ENCODE measurements at places on chromosomes 6 and 20.

GRCh38 chr6:1015825-1016224, 296.1 kb upstream of the FOXQ1 start:
- no peak for DNase-seq

GRCh38 chr6:107743311-107743710, 80.8 kb downstream of the SCML4 start:
- DNase-seq = no peak

DNA sequence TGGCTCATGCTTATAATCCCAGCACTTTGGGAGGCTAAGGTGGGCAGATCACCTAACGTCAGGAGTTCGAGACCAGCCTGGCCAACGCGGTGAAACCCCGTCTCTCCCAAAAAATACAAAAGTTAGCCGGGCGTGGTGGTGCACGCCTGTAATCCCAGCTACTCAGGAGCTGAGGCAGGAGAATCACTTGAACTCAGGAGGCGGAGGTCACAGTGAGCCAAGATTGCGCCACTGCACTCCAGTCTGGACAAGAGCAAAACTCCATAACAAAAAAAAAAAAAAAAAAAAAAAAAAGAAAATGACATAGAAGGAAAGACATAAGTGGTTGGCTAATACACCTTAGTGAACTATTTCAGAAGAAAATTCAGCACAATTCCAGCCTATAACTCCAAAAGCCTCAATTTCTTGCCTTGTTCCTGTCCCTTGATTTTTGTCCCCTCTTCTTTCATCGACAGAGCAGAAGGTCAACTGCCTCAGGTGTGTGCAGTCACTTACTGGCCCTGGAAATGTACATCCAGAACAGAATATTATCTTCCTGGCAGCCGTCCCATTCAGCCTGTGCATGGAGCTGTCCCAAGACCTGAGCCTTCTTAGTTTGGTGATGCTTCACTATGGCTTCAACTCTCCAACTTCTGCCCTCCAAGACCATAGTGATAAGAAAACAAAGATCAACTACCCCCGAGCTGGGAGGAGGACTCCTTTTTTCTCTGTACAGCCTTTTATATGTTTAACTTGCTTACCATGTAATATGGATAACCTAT, 117.6 kb downstream of the LY86 start:
- no peak for DNase-seq

DNA sequence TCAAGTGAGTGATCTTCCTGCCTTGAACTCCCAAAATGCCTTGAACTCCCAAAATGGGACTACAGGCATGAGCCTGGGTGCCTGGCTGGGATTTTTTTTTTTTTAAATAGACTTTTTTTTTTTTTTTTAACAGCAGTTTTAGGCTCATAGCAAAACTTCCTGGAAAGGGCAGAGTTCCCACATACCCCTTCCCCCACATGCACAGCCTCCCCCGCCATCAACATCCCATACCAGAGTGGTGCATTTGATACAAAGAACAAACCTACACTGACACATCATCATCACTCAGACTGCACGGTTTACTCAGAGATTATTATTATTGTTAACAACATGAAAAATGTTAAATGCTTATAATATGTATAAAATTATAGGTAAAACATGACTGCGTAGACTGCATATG, 26.0 kb downstream of the UQCC1 start:
- no peak for DNase-seq

GRCh38 chr20:24721891-24722568, 227.0 kb upstream of the CST7 start:
- DNase-seq = no peak

DNA sequence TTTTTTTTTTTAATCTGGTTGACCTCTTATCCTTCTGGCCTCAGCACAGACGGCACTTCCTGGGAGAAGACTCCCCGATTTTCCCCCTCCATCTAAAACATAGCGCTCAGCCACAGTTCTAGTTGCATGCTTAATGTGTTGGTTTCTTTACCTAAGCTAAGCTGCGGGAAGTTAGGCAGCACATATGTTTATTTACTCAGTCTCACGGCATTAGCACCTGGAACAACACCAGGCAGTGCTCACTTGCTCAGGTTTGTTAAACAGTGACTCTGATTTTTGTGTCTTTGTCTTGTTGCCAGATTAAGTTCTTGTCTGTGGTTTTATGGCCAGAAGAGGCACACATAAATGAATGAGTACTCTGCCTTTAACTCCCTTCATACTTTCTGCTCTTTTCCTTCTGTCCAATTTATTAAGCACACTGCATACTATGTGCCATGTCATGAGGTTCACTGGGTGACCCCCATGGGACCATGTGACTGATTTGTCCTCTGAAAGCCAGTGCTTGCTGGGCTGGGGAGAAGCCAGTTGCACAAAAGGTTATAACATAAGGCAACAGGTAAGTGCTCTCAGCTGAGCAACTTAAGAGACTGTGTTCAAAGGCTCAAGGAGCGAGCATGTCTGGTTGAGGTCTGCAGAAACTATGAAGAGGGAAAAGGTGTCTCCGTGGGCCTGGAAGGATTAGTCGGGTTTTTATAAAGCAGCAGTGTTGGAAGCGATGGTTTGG, 93.6 kb downstream of the RPP40 start:
- DNase-seq = no peak

- DNase-seq = peak; percentile 67
Observed at GRCh38 chr6:15247500-15248450, 1.9 kb downstream of the JARID2 start.

DNA sequence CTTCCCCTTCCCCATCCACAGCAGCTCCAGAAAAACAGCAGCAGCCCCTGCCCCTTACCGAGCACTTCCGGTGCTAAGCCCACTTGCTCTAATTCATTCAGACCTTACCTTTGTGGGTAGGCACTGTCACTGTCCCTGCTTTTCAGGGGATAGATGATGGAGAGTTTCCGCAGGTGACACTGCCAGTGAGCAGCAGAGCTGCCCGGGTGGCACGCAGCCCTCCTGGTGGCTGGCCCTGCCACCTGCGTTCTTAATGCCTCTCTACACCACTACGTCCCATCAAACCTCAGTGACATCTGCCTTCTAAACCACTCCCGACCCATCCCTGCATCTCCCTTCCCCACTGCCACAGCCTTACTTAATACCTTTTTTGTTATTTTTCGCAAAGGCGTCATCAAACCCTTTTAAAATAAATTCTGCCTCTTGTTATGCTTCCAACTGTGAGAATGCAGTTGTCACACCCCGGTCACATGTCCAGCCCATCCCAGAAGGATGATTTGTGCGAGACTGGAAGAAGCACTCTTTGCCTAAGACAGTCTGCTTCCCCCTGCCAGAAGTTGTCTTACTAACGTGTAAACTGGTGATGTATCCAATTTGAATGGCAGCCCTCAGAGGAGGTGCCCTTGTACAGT, 89.7 kb downstream of the NFATC2 start:
- DNase-seq = no peak

All from activated naive CD4-positive, alpha-beta T cell (primary cell).